ENCODE measurements at places on chromosomes 3 and 15.

DNA sequence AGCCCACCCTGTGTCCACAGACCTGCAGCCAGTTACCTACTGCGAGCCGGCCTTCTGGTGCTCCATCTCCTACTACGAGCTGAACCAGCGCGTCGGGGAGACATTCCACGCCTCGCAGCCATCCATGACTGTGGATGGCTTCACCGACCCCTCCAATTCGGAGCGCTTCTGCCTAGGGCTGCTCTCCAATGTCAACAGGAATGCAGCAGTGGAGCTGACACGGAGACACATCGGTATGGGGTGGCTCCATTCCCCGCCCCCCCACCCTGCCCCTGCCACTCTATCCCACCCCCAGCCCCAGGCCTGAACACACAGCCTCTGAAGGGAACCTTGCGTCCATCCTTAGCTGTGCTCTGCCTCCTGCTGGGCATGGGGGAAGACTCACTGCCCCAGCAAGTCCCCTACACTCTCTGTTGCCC lies 73.2 kb downstream of the AAGAB start:
- DNase-seq = no peak

DNA sequence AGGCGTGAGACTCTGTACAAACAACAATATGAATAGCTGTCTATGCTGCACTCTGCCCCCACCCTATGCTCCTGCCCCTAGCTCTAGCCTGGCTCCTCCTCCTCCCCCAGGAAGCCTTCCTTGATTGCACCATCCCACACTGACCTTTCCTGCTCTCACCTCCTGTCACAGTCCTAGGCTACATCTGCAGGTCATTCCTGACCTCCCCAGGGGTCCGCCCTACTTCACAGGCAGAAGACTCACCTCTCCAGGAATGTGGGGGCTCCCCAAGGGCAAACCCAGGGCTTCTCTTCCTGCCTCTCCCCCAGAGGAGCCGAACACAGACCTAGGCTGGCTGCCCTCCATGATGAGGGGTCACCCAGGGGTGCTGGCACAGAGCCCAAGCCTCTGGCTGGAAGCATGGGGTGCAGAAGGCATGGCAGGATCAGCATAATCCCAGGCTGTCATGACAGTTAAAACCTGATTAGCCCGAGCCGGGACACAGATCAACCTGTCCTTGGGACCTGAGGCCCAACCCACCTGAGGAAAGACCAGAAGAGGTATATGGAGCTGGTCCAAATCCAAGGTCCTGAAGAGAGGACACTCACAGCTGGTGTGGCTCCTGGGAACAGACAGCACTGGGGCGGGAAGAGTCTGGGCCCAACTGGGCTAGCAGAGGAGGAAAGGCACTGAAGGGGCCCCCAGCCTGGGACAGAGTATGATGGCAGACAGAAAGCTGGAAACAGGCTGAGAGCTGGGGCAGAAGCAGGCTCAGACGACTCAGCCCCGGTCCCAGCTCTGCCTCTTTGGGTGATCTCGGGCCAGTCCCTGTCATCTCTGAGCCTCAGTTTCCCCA lies 5.9 kb downstream of the SEMA7A start:
- DNase-seq = no peak

GRCh38 chr3:161212906-161213305 lies 8.2 kb upstream of the NMD3 start:
- no peak for DNase-seq

- no peak for DNase-seq
Observed at GRCh38 chr15:32664796-32665195, 23.3 kb downstream of the SCG5 start.

GRCh38 chr3:50600841-50601591 lies 10.6 kb downstream of the CISH start:
- no peak for DNase-seq

DNA sequence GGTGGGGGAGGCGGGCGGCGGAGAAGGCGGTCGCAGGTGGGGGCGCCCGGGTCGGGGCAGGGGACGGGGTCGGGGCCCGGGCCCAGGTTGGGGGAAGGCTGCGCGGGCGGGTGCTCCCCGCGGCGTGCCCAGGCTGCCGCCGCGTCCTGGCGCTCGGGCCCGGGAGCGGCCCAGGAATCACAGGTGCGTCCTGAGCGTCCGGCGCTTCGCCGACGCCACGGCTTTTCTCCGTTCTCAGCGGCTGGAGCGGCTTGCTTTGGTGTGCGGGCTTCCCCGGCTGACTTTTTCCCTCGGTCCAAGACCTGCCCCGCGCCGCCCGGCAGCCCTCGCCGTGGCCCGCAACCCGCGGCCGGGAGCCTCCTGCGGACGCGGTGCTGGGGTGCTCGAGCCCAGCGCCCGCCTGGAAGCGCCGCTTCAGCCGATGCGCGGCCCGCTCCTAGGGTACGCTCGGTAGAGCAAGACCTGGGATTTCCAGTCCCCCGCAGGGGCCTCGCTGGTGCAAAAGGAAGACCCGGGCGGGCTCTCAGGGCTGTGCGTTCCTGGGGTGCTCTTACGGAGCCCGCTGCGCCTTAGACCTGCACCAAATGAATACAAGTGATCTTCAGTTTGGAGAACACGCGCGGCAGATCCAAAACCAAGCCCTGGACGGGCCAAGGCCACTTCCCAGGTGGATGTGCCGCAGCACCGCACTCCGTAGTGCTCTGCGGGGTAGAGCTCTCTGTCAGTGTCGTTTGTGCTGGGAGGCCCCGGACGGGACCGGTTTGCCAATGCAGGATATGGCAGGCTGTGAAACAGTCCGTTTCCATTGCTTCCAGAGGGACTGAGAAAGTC lies 639 bp downstream of the NIPA1 start:
- no peak for DNase-seq

DNA sequence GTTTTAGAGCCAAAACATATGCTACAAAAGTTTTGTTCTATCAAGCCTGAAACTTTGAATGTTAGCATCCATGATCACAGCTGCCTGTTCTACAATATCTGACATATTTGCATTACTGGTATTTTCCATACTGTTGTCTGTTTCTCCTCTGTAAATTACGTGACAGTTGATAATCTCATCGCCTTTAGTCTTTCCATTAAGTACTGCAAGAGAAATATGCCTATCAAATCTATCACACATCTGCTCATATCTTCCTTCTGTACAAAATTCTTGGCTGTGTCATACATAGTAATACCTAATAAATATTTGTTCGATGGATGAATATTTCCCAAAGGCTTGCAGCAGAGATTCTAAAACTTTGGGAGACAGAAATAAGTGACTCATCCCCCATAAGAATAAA lies 717.3 kb downstream of the OTOL1 start:
- no peak for DNase-seq
